ENCODE measurements at places on chromosomes 7 and 10. TPM values are rescaled to one million over a fixed set of nuclear protein-coding genes. Genes with fewer than 3 reads are reported as not detected.

GRCh38 chr10:132663666-132664365 is 122.1 kb downstream of the NKX6-2 start:
- DNase-seq: no peak

- no peak for DNase-seq
Observed at GRCh38 chr10:52216852-52217251, 97.2 kb upstream of the DKK1 start.

DNA sequence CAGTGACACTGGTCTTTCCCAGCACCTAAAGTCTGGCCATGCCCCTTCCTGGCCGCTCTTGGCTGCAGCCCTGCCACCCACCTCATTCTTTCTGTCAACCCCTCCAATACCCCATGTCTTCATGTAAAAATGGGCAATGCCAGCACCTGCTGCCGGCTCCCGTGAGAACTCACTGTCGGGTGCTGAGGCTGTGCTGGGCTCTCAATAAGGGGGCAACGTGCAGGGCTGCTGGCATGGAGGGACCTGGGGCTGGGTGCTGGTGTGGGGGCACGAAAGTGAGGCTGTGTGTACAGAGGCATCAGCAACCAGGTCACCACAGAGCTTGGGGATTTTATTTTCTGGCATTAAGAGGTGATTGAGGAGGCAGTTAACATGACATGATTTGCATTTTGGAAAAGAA is 65.3 kb downstream of the ALOX5 start:
- DNase-seq: no peak

GRCh38 chr7:72281308-72281707 is 130.8 kb downstream of the CALN1 start:
- no peak for DNase-seq

- peak; percentile 78 for DNase-seq
Observed at GRCh38 chr10:98269435-98269912, 1.5 kb upstream of the LOXL4 start.

- no peak for DNase-seq
Observed at GRCh38 chr7:115260381-115260780, 338.5 kb downstream of the MDFIC start.

DNA sequence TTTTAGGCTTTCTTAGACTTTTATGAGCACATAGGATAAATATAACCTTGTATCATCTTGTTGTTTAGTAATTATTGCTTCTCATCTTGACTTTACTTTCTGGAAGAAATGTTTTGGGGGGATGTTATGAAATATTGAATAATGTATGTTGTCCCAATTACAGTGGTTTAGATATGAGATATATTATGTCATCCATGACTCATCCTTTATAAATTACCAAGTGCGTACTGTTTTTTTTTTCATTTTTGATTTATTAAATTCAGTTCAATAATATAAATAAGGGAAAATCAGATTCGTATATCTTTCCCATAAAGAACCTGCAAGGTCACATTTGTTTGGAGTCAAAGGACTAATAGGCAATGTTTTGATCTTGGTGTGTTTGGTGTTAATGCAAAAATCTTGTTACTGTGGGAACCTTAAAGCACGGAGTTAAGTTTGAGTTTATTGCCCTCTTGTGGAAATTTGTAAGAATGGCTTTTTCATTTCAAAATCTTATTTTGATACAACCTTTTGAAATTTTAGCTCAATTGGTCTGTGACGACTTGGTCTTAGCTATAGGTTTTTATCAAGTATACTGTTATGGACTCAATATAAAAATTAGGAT is 108.6 kb downstream of the SRI start:
- DNase-seq: no peak

DNA sequence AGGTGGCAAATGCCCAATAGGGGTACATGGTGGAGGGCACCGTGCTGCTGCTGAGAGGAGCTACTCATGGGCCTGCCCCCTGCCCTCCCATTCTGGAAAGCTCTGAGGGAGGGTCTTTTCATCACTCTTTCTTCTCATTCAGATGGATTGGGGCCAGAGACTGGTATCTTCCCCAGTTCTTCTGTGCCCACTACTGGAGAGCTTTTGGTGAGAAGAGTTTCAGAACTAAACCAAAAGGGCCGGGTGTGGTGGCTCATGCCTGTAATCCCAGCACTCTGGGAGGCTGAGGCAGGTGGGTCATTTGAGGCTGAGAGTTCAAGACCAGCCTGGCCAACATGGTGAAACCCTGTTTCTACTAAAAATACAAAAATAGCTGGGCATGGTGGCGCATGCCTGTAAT is 12.5 kb downstream of the ADRA2A start:
- no peak for DNase-seq

DNA sequence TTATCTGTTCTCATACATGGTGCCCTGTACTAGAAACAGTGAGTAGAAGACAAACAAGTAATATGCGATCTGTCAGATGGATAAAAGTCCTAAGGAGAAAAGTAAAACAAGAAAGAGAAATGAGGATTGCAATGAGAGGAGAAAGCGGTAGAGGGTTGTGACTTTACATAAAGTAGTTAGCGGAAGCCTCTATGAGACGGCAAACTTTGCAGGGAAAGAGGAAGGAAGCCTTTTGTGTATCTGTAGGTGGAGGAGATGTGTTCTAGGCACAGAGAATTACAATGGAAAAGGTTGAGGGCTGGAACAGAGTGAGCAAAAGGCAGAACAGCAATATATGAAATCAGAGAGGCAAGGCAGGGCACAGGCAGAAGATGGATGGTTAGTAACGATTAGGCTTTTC is 150.4 kb upstream of the SEMA3E start:
- DNase-seq: no peak

- no peak for DNase-seq
Observed at GRCh38 chr7:149494738-149495368, 2.8 kb downstream of the ZNF746 start.

DNA sequence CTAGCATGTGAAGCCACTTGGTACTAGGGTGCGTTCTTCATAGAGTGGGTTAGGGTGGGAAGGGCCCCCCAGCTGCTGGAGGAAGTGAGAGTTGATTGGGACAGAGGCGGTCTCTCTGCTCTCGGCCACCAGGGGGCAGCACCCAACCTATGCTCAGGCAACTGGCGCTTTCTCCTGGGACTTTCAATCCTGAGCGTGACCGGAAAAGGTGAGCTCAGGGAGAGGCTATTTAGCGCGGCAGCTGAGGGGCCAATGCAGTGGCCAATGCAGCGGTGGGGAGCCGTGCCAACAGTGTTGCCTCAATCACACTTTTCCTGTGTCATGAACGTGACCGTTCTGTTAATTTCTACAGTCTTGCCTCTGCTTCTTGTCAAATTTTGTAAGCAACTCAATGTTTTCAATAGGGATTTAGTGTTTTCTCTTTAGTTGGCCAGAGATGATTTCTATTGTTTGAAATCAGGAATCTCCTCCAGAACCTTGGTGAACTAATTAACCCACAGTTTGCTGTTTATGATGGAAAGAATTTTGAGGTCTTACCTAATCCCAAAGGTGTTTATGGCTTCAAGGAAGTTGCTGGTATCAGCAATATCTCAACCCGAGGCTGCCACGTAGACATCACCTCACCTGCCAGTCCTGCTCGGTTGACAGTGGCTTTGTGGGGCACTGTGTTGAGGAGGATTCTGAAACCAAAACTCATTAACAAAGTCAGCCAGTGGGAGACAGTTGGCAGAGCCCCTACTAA is 67.9 kb upstream of the PDZD8 start:
- DNase-seq: peak; percentile 80

- no peak for DNase-seq
Observed at GRCh38 chr7:55185941-55186609, 167.3 kb downstream of the EGFR start.

DNA sequence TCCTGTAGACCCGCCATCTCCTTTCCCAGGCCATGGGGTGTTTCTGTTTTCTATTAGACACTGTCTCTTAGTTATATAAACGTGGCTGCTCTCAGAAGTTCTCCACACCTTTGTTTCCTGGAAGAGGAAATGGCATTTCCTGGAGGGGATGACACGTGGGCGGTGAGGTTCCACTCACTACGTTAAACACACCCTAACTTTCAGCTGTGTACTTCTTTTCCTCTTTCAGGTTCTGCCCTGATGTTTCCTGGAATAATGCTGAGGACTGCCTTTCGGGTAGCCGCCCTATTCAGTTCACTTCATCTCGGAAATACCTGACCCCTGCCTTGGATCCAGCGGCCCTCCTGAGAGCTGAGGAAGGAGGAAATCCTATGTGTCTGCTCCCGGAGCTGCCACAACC is 3.4 kb upstream of the PRKCQ start:
- DNase-seq: no peak

DNA sequence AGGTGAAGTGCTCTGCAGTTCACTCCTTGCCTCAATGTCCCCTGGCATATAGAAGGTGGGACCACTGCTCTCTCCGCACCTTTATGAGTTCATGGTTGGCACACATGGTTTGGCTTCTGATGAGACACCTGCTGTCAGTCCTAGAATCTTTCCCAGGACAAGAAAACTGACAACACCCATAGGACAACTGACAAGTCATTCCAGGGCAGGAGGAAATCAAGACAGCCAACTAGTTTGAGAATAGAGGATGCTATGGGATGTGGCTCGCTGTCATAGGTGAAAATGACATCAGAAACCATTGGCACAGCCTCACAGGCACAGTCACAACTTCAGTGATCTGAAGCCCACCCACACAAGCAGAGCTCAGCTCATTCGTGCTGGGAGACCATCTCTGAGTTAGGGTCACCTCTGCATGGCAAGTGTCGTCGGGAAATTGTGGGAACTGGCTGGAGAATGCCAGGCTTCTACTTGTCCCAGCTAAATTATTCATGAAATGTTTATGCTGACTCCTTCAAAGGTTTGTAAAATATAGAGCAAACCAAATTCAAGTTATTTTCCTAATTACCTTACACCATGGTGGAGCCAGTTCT is 762.4 kb downstream of the GRID1 start:
- DNase-seq: no peak

- no peak for DNase-seq
Observed at GRCh38 chr7:17963281-17963680, 23.0 kb upstream of the SNX13 start.

- DNase-seq: peak; percentile 14
Observed at GRCh38 chr7:96962221-96962885, 43.0 kb upstream of the DLX6 start.

DNA sequence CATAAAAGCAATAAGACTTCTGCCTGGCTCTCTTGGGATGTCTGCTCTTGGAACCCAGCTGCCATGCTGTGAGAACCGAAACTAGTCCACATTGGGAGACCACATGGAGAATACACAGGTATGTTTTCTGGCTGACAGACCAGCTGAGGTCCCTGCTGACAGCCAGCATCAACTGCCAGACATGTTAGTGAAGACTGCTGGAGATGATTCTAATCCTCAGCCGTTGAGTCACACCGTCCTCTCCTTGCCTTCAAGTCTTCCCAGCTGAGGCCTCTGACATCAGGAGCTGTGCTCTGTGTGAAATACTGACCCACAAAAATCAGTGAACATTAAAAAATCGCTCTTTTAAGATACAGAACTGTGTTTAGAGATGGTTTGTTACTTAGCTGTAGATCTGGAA is 36.9 kb upstream of the AGR2 start:
- DNase-seq: no peak

- DNase-seq: no peak
Observed at GRCh38 chr7:94190599-94191061, 186.5 kb upstream of the BET1 start.

GRCh38 chr10:30882281-30882680 is 149.4 kb downstream of the ZNF438 start:
- no peak for DNase-seq

GRCh38 chr7:97871659-97872024 is 566 bp downstream of the ASNS start:
- DNase-seq: no peak

The PRLHR gene
- total RNA-seq: not detected

The CRCP gene
- total RNA-seq: 28.5 TPM

The GHRHR gene
- total RNA-seq: not detected

The PKD2L1 gene
- not detected for total RNA-seq

The CALML3 gene
- not detected for total RNA-seq

The TRPV6 gene
- total RNA-seq: not detected

The STK31 gene
- total RNA-seq: 0.84 TPM

The TEX47 gene
- total RNA-seq: not detected

The MKLN1 gene
- 78.8 TPM for total RNA-seq

The RTKN2 gene
- 0.12 TPM for total RNA-seq

The TMEM139 gene
- total RNA-seq: 7.8 TPM
